ENCODE measurements at places on chromosomes 5 and 9.

DNA sequence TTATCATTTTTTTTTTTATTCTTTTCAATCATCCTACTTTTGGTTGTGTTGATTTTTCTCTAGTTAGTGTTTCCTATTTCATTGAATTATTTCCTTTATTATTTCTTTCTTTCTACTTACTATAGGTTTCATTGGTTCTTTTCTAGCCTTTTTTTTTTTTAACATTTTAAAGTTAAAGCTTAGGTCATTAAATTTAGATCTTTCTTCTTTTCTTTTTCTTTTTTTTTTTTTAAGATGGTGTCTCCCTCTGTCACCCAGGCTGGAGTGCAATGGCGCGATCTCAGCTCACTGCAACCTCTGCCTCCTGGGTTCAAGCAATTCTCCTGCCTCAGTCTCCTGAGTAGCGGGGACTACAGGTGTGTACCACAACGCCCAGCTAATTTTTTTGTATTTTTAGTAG is 43.0 kb upstream of the PPP2CA start:
- DNase-seq, result no peak

DNA sequence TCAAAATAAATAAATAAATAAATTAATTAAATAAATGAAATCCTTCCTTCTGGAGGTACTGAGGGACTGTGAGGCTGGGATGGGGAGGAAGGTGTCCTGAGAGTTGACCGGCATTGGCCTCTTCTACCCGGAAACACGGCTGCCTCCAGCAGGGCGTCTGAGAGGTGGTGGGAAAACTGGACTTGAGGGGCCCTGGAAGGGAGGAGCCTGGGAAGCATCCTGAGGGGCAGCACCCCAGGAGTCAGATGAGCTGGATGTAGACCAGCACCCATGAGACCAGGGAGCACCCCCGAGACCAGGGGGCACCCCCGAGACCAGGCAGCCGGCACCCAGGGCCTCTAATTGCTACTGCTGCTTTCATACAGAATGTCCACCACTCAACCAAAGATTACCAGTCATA is 8.8 kb upstream of the NSMF start:
- no peak for DNase-seq

GRCh38 chr9:79242489-79242888 is 329.3 kb upstream of the TLE4 start:
- DNase-seq, result no peak

- no peak for DNase-seq
These were observed 102.5 kb upstream of the RAI14 start for GRCh38 chr5:34553581-34553980.

- no peak for DNase-seq
These were observed 36.6 kb downstream of the MRPL36 start for GRCh38 chr5:1762883-1763547.

Data from CD4-positive, alpha-beta T cell treated with Interleukin-1 beta for 1 hour (primary cell).